ENCODE measurements at places on chromosomes 4 and X.

GRCh38 chrX:131745942-131746489 lies 202.1 kb downstream of the OR13H1 start:
- DNase-seq, result no peak

GRCh38 chrX:119887721-119888425 lies 7.8 kb upstream of the AKAP14 start:
- no peak for DNase-seq

- DNase-seq, result no peak
Measured at GRCh38 chrX:97311066-97311778, 427.5 kb downstream of the RPA4 start.

DNA sequence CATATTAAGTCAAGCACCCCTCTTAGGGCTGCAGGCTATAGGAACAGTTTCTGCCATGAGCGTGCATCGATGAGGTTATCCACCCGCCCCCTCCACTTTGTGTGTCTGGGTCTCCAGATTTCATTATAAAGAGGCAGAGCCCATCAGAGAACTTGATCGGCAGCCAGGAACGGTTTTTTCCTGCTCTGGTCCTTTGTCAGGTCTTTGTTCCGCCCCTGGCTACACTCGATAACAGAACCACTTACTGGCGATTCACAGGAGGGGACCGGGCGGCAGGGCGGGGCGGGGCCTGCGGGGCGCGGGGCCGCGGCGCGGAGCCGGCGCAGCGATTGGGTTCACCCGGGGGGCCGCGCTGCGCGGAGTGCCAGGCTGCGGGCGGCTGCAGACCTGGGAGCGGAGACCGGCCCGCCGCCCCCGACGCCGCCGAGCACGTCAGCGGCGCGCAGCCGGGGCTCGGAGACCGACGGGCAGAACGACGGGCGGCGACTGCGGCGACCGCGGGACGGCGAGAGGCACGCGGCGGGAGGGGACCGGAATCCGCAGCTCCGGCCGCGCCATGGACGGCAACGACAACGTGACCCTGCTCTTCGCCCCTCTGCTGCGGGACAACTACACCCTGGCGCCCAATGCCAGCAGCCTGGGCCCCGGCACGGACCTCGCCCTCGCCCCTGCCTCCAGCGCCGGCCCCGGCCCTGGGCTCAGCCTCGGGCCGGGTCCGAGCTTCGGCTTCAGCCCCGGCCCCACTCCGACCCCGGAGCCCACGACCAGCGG lies at the start of gene SLC10A4:
TSS of gene SLC10A4 (plus strand) at position 338 of the 771 bp plus-strand sequence. CDS start at position 557, 219 bp downstream.
- no peak for DNase-seq

DNA sequence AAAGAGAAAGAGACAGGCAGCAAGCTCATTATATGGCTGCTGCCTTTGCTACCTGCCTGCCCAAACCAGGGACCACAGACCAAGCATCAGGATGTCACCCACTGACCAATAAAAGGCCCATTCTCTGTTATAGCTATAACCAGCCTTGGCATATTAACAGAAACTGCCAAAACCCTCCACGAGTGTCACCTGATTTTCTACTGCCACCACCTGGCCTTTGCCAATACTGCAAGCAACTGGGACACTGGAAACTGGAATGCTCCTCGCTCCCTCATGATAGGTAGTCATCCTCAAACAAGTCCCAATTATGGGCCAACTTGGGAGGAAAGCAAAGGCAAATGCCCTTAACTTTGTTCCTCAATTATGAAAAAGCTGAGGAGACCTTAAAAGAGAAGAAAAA lies 76.0 kb downstream of the SPIN4 start:
- no peak for DNase-seq

DNA sequence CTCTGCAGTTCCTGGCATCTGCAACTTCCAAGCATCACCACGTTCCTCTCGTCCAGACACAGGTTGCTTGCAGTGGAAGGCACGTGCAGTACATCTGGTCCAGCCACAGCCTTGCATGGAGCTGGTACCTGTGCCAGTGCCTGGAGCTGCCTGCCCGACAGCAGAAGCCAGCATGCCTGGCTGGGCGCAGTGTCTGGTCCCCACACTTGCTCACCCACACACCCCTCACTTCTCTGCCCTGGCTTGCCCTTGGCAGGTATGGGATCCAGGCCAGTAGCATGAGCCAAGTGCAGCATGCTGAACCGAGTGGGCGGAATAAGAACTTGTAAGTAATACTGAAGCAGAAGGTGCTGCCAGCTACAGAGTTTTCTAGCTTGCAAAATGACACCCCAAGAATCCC lies 39.9 kb downstream of the SH3BGRL start:
- DNase-seq, result no peak

- DNase-seq, result no peak
Measured at GRCh38 chr4:75658876-75659275, 14.3 kb downstream of the G3BP2 start.

- no peak for DNase-seq
Measured at GRCh38 chr4:123421227-123421936, 24.8 kb downstream of the SPRY1 start.

- DNase-seq, result no peak
Measured at GRCh38 chrX:133365871-133366611, 49.2 kb downstream of the GPC4 start.

DNA sequence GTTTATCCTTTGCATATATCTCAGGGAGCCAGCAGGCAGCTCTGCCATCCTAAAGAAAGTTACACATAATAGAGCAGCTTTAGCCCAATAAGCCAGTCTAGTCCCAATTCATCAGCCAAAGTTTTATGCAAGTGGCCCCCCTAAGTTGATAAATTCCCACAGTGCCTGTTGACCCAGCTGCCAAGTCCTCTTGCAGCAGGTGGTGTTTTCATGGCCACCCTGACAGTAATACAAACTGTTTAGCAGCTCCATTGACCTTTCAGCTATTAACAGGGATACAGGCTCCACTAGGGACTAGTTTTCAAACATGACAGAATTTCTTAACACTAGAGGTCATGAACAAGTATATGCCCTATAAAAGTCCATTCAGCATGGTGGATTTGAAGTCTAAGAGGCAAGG lies 77.5 kb downstream of the HHIP start:
- DNase-seq, result no peak

GRCh38 chrX:15977644-15978043 lies 123.0 kb upstream of the AP1S2 start:
- DNase-seq, result no peak

DNA sequence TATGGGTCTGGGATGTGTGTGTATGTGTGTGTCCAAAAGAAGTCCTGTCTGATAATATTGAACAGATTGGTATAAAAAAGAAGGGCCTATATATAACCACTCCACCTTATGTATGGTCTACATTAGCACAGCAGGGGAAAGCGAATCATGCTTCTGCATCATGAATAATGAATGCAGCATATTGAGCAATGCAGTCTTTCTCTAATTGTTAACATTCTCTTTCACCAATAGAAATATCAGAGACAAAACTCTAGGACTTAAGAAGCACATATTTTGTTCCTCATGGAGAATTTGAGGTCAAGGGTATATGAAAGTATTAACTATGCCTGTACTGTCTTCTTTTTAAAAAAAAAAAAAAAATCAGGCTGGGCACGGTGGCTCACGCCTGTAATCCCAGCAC lies 264.3 kb upstream of the NOCT start:
- DNase-seq, result no peak

DNA sequence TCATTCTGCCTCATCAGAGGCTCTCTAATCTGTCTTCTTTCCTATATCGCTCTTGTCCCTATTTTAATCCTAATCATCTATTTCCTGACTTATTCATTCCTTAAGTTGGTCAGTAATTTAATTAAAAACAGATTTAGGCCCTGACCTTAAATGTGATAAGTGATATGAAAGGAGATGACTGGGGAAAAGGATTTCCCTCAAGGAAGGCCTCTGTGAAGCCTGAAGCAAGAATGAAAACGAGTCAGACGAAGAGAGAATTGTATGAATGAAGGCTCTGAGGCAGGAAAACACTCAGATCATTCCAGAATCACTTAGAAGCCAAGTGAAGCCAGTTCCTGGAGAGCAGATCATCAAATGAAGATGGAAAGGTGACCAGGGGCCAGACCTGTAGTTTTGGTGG lies 22.1 kb downstream of the PKD2 start:
- no peak for DNase-seq

GRCh38 chr4:41177016-41177415 lies 37.3 kb downstream of the APBB2 start:
- no peak for DNase-seq

DNA sequence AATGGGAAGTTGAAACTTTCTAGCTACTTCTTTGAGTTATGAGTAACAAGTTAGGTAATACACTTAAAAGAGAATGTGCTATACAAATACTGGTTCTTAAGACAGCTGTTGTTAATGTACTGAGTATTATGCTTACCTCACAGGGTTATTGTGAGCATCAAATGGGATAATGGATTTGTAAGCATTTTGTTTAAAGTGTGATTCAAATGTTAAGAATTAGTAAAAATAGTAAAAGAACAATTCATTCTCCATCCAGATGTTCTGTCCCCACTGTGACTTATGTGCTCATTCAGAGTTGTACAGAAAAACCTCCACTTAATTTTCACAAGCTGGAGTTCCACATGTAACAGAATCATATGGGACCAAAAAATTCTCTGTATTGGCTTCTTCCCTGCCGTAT lies 63.6 kb downstream of the AR start:
- no peak for DNase-seq

Measured in ureter (tissue), 1 donor.